Neural progenitor cell (in vitro differentiated cells): ENCODE measurements at places on chromosomes 2 and 18.

- H3K4me1 ChIP-seq: no peaks in the 10 kb centered on the region
- no peaks in the 10 kb centered on the region for H3K27me3 ChIP-seq
- H3K27ac ChIP-seq: no peak overlapping the region
- no peak overlapping the region for H3K4me3 ChIP-seq
Measured at GRCh38 chr2:46925474-46926351, 10.1 kb upstream of the MCFD2 start.

DNA sequence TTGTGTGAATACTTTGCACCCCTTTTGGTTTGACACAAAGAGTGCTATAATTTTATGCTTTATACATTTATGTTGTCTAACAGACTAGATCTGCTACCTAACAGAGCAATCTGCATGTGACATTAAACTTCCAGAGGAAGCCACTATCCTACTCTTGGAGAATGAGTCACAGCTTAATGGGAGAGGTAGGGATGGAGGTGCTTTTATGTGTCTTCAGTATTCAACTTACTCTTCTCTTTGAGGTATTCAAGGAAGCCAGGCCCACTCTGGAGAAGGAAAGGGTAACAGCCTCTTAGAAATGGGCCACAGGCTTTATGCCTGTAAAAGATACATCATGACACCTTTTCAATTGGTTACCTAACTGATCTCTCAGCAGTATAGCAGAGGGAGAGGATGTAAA is 85.8 kb upstream of the NEUROD1 start:
- no peaks in the 10 kb centered on the region for H3K36me3 ChIP-seq
- H3K4me3 ChIP-seq: no peak overlapping the region
- H3K27me3 ChIP-seq: no peaks in the 10 kb centered on the region
- no peak for DNase-seq
- H3K27ac ChIP-seq: no peak overlapping the region

DNA sequence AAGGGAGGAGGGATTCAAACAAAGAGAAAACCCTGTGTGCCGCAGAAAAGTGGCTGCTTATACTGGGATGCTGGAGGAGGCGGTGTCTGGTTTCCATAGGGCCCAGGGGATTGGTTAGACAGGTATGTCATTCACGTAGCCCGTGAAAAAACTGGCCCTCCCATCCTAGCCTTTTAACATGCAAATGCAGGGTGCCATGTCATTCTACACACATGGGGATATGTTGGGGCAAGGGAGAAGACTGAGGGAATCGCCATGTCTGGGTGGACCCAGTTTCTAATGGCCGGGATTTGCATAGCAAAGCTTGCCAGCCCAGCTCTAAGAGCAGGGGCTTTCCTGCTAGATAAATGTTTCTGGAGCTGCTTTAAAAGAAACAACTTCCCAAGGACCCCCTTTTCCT is 8.2 kb upstream of the RNU2-63P start:
- no peaks in the 10 kb centered on the region for H3K36me3 ChIP-seq
- H3K4me3 ChIP-seq: peak overlapping the region; percentile 30
- DNase-seq: peak; percentile 83
- no peak overlapping the region for H3K27ac ChIP-seq
- no peaks in the 10 kb centered on the region for H3K27me3 ChIP-seq

GRCh38 chr2:40451918-40452605 is at the start of gene SLC8A1:
Gene SLC8A1 (minus strand): TSS chr2:40452090.
- H3K27me3 ChIP-seq: peaks cover 55% of the 10 kb centered on the region
- H3K4me1 ChIP-seq: peaks cover 12% of the 10 kb centered on the region
- no peaks in the 10 kb centered on the region for H3K36me3 ChIP-seq
- peak; percentile 82 for DNase-seq

DNA sequence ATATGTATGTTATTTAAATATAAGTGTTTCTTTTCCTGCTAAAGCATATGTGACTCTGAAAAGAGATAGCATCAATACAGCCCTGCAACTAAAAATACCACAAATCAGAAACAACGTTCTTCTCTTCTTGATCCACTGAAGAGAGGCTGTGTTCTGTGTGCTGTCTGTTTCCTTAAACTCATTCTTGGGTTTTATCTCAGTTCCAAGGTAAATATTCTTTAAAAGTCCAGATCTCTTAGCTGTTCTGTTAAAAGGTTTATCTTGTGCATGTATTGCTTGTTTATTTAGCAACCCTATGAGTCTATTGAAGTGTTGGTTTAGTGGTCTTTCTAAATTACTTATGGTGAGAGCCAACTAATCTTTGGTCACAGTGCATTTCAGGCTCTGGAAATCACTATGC is 173.3 kb upstream of the NT5C1B start:
- no peaks in the 10 kb centered on the region for H3K36me3 ChIP-seq
- H3K4me1 ChIP-seq: no peaks in the 10 kb centered on the region
- no peak overlapping the region for H3K4me3 ChIP-seq
- H3K27ac ChIP-seq: no peak overlapping the region
- peaks cover 86% of the 10 kb centered on the region for H3K27me3 ChIP-seq

GRCh38 chr2:185127412-185127811 is 529.1 kb downstream of the ZNF804A start:
- no peaks in the 10 kb centered on the region for H3K36me3 ChIP-seq
- no peak overlapping the region for H3K4me3 ChIP-seq
- no peak overlapping the region for H3K27ac ChIP-seq
- H3K4me1 ChIP-seq: no peaks in the 10 kb centered on the region

DNA sequence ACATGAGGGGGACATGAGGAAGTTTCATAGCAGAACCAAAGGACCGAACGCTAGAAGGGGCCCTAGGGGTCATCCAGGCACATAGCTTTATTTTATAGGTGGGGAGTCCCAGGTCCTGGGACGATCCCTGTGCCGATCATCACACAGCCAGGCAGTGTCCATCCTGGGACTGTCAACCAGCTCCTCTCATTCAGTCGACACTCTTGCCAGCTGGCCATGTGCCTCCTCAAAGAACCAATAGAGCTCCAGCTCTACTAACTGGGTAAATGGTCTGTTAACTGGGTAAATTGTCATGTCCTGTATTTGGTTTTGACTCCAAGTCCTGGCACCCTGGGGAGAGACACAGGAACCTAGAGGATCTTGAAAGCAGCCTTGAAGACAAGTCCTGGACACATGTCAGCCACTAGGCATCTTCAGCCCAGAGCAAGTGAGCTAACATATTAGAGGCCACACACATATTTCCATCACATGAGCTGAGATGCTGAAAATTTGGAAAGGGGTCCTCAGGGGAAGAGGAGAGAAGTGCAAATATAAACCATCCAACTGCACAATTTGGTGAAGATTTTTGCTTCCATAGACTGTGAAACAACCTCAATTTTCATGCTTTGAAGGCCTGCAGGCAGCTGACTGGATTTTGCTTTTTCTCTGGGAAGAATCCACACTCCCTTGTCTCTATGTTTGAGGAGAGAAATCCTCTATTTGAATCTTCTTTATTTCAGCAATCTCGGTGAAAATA is 361.1 kb upstream of the SLC14A2 start:
- no peaks in the 10 kb centered on the region for H3K36me3 ChIP-seq
- no peak for DNase-seq

GRCh38 chr18:63844254-63844653 is 43.3 kb upstream of the SERPINB2 start:
- no peaks in the 10 kb centered on the region for H3K4me1 ChIP-seq
- peak; percentile 44 for DNase-seq
- no peaks in the 10 kb centered on the region for H3K36me3 ChIP-seq

GRCh38 chr2:132929786-132930185 is 259.8 kb upstream of the LYPD1 start:
- no peak overlapping the region for H3K4me3 ChIP-seq
- H3K27me3 ChIP-seq: no peaks in the 10 kb centered on the region
- DNase-seq: no peak
- no peaks in the 10 kb centered on the region for H3K36me3 ChIP-seq
- no peak overlapping the region for H3K27ac ChIP-seq
- no peaks in the 10 kb centered on the region for H3K4me1 ChIP-seq

DNA sequence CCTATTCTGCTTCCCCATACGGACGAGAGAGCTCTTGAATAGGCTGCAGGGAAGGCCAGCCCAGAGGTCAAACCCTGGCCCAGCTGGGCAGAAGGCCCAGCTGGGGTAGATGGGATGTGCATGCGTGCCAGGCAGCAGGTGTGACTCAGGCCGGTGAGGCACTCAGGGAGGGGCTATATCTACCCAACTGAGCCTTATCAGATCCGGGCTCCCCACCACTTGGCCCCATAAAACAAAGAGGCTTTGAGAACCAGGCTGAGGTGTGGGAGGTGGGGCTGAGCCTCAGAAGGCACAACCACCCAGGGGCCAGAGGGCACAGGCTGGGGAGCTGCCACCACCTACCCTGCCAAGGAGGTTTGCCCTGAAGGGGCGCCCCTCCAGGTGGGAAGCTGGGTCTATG is 8.0 kb upstream of the CFAP65 start:
- H3K36me3 ChIP-seq: no peaks in the 10 kb centered on the region
- H3K27me3 ChIP-seq: peaks cover 95% of the 10 kb centered on the region
- DNase-seq: no peak
- H3K4me1 ChIP-seq: no peaks in the 10 kb centered on the region
- H3K4me3 ChIP-seq: no peak overlapping the region

DNA sequence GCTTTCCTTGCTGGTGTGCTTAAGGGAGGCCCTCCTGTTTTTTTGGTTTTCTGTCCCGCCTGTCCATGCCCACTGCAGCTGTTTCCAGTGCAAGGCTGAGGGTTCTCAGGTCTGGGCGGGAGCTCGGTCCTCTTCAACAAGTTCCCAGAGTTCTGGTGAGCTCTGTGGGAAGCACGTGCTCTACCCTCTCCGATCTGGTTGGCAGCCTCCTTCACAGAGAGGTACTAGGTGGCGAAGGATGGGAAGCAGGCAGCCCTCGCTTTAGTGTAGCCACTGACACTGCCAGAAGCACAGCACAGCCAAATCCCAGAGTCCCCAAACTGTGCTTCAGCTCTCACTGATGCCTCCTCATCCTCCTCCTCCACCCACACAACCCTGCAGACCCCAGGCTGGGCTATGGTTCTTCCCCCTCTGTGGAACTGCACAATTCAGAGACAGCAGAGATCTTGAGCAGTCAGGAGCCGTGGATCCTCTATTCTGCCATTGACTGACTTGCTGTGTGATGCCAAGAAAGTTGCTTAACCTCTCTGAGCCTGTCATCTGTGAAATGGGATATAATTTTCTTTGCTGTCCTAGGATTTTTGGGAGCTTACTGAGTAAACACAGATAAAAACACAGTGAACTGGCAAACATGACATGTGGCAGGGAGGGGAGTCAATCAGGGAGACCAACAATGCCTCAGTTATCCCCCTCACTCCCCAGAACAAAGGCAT is 157.3 kb downstream of the MSH2 start:
- H3K4me1 ChIP-seq: peaks cover 15% of the 10 kb centered on the region
- H3K4me3 ChIP-seq: no peak overlapping the region
- no peak for DNase-seq
- no peaks in the 10 kb centered on the region for H3K27me3 ChIP-seq
- no peak overlapping the region for H3K27ac ChIP-seq

GRCh38 chr2:186589612-186590349 is at the start of gene ITGAV:
Gene ITGAV (plus strand): TSS chr2:186590056. CDS start chr2:186590339, 283 bp downstream.
- peaks cover 39% of the 10 kb centered on the region for H3K4me1 ChIP-seq
- peak; percentile 94 for DNase-seq
- H3K27ac ChIP-seq: peak within 1 kb of the TSS; percentile 86

- no peak for DNase-seq
- no peaks in the 10 kb centered on the region for H3K4me1 ChIP-seq
- H3K4me3 ChIP-seq: no peak overlapping the region
Measured at GRCh38 chr2:64762301-64762997, 108.7 kb upstream of the SERTAD2 start.

- peak; percentile 16 for DNase-seq
- peaks cover 10% of the 10 kb centered on the region for H3K4me1 ChIP-seq
- H3K4me3 ChIP-seq: no peak overlapping the region
- H3K36me3 ChIP-seq: no peaks in the 10 kb centered on the region
- no peaks in the 10 kb centered on the region for H3K27me3 ChIP-seq
Measured at GRCh38 chr18:78378403-78378802, 601.2 kb upstream of the SALL3 start.

GRCh38 chr2:98608962-98609604 is 694 bp downstream of the UNC50 start:
- peak; percentile 53 for DNase-seq
- H3K27me3 ChIP-seq: no peaks in the 10 kb centered on the region
- H3K4me3 ChIP-seq: peak overlapping the region; percentile 82
- H3K36me3 ChIP-seq: peaks cover 4% of the 10 kb centered on the region

DNA sequence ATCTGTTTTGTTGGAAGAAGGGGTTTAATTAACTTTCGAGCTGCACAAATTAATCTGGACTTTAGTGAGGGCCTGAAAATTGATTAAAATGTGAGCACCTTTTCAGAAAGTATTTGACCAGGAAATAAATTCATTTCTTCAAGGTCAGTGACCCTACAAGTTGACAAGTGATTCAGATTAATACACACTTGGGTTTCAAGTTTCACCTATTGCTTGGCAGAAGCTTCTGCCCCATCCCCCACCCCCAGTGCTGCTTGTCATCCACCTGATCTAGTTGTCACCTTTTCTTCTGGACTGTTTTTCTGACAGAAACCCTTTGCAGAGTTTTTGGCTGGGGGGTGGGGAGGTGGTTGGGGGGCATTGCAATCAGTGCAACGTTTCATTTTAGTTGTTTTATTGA is 46.2 kb downstream of the RPRM start:
- peaks cover 14% of the 10 kb centered on the region for H3K4me1 ChIP-seq
- H3K4me3 ChIP-seq: no peak overlapping the region
- DNase-seq: no peak
- H3K27ac ChIP-seq: no peak overlapping the region

- no peaks in the 10 kb centered on the region for H3K27me3 ChIP-seq
- H3K36me3 ChIP-seq: no peaks in the 10 kb centered on the region
- no peaks in the 10 kb centered on the region for H3K4me1 ChIP-seq
Measured at GRCh38 chr18:31146809-31147208, 15.8 kb downstream of the DSC1 start.

- H3K4me1 ChIP-seq: no peaks in the 10 kb centered on the region
- H3K36me3 ChIP-seq: peaks cover 7% of the 10 kb centered on the region
- no peak overlapping the region for H3K4me3 ChIP-seq
- no peak for DNase-seq
Measured at GRCh38 chr2:224561234-224562005, 23.7 kb downstream of the CUL3 start.

GRCh38 chr18:22551536-22552151 is 133.9 kb upstream of the CTAGE1 start:
- no peaks in the 10 kb centered on the region for H3K36me3 ChIP-seq
- no peak for DNase-seq
- no peaks in the 10 kb centered on the region for H3K4me1 ChIP-seq
- H3K4me3 ChIP-seq: no peak overlapping the region
- no peak overlapping the region for H3K27ac ChIP-seq
- H3K27me3 ChIP-seq: peaks cover 2% of the 10 kb centered on the region

DNA sequence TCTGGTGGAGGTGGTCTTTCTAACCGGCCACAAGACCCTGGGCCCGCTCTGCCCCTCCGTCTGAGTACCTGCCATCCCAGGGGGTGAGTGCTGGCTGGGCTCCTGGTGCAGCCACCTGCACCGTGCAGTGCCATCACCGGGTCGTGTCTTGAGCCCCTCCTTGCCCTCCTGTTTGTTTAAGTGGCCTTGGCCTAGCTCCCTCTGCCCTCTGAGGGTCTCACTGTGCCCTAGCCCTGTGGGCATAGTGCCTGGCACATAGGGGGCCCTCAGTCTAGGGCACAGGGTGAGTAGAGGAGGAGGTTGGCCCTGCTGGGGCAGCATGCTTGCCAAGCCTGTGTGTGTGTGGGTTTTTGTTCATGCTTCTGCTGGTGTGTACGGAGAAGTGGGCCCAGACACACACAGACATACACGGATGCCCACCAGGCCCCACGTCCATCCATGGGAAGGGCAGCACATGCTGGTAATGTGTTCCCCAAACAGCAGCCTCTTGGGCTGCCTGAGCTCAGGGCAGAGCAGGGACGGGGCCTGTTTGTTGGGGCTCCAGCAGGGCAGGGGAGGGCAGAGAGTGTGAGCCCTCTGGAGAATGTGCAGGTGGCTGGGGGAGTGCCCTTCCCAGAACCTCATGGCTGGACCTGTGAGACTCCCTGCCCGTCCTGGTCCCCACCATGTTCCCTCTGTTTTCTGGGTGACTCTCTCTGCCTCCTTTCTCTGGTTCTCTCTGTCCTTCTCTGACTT is 94.6 kb downstream of the GLI2 start:
- DNase-seq: no peak
- H3K36me3 ChIP-seq: no peaks in the 10 kb centered on the region
- peaks cover 18% of the 10 kb centered on the region for H3K4me1 ChIP-seq
- no peak overlapping the region for H3K4me3 ChIP-seq
